Tibial artery (tissue), 4 donors: ENCODE measurements at places on chromosomes 7 and 10.

DNA sequence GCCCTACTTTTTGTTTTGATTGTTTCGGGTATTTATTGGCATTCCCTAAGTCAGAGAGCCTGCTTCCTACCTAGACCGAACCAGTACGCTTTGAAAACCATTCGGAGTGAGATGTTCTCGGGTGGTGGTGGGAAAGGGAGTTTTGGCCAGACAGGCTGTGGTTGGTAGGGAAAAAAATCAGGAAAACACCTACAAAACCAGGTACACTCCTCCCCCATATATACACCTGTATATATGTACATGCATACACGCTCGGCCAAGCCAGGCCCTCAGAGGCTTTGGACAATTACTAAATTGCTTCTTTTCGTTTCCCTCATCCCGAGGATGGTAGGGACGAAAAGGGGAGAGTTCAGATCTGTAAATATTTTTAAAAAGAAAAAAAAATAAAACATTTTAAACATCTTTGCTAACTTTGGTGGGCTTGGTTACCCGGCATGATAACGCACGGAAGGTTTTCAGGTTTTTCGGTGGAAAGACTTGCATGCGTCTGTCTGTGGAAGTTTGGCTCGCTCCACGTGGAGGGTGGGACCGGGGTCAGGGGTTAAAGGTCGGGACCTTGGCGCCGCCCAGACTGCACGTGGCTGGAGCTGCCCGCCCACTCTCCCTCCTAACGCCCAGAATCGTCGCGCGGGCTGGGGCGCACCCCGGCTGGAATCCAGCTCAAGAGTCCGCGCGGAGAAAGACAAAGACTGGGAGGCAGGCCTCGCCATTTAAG, 2.5 kb downstream of the HMX2 start:
- no peak for DNase-seq

GRCh38 chr7:28766359-28766758, 191.8 kb downstream of the TRIL start:
- DNase-seq, result no peak

DNA sequence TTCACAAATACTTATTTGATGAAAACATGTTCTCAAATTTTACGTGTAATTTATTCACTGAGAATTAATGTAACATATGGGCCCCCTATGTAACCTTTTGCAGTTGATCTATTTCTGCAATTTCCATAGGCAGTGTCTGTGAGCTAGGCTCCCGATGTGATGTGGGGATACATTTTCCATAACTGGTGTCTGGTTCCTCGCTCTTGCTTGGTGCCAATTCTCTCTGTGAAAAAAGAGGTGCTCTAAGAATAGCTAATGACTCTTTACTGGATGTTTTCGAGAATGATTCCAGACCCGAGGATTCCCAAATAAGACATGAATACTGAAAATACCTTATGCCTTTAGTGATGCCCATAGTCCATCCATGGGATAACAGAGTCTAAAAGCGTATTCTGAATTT, 286.7 kb upstream of the FZD8 start:
- DNase-seq, result no peak

- no peak for DNase-seq
Observed at GRCh38 chr10:118900617-118901016, 128.9 kb upstream of the NANOS1 start.

DNA sequence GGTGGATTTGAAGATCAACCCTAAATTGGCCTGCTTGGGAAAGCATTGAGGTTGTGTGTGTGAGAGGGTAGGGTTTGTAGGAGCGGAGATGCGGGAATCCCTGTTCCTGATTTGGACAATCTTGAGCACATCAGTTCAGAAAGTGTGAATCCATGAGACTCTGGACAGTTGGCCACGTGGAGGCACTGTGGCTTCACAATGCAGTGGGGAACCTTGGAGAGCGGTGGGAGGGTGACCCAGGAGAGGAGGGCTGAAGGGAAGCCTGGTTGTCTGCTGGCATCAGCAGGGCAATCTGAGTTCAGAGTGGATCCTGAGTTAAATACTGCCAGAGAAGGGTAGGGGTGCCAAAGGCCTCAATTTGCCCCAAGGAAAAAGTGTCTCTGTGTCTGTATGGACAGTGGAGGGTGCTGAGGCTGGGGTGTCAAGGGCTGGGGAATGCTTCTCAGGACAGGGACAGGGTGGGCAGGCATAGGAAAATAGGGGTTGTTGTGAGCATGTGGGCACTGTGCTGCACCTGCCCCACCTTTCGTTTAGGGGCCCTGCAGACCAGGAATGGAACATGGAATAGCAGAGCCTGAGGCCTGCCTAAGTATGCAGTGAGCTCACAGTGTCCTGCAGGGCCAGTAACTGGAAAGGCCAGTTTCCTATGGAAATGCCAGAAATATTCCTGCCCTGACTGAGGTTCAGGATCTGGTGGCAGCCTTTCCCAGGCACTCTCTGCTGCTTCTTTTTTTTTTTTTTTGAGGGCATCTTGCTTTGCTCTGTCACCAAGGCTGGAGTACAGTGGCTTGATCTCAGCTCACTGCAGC, 162.9 kb upstream of the PRSS58 start:
- DNase-seq, result no peak

- no peak for DNase-seq
Observed at GRCh38 chr7:128202287-128202957, 38.7 kb upstream of the LEP start.

DNA sequence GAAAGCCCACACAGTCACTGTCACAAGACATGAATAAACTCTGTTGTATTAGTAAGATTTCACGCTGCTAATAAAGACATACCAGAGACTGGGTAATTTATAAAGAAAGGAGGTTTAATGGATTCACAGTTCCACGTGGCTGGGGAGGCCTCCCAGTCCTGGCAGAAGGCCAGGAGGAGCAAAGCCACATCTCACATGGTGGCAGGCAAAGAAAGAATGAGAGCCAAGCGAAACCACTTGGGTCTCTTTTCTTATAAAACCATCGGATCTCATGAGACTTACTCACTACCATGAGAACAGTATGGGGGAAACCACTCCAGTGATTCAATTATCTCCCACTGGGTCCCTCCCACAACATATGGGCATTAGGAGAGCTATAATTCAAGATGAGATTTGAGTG, 110.2 kb downstream of the ST8SIA6 start:
- no peak for DNase-seq

DNA sequence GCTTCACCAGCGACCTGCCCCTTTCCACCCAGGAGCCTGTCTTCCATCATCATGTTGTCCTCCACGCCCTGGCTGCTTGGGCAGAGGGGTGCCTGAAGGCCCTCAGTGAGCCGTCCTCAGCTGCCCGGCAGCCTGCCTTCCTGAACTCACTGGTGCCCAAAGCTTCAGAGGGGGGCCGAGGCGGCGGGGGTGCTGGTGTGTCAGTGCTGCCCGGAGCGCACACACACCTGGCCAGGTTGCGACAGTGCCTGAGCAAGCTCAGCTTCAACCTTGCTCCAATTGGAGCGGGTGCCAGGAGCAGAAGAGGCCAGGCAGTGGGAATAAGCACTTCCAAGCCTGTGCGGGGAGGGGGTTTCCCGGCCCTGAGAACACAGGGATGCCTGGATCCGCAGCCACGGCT, 566.3 kb downstream of the INHBA start:
- no peak for DNase-seq

DNA sequence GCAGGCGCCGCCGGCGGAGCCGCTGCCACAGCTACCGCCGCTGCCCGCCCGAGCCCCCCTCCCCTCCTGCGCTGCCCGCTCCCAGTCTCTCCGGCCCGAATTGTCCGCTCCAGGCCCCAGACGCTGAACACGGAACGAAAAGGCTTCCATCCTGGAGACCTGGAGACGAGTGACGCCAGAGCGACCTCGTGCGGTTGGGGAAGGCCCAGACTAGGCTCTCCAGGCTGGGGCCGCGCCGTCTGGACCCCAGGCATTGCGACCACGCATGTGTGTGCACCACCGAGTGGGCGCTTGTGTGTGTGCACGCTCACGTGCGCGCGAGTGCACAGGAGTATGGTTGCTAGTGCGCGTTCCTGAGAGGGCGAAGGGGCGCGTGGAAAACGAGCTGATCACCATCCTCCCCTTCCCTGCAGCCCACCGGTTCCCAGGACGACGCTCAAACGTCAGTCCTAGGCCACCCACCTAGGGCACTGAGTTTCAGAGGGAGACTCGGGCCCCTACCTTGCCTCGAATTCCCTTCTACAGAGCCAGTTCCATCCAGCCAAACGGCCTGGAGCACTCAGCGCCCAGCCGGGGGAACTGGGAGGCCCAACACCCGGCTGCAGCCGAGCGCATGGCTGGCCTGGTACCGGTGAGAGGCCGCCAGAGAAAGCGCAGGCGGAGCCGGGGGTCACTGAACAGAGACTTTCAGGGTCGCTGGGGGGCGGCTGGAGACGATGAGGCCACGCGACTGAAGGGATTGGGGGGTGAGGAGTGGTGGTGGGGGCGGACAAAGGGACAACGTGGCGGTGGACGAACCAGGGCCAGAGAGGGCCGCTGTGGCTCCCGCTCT, 11.6 kb downstream of the LBX1 start:
- no peak for DNase-seq

GRCh38 chr7:128247108-128247507, 6.0 kb downstream of the LEP start:
- DNase-seq, result no peak

DNA sequence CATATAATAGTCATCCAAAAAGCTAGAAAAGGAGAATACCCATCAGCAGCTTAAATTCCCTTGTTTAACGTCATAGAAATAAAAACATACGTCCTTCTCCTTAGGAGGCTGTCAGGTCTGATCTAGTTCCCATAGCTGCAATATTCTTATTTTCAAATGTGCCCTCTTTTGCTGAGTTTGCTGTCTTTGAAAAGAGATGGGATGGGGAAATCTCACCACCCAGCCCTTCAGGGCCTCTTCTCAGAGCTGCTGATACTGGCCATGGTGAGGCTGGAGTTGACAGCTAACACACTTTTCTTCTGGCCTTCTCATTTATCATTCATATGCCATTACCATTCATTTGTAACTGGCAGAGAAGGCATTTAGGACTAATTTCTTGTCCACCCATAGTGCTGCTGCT, 5.1 kb upstream of the PCGF5 start:
- no peak for DNase-seq

DNA sequence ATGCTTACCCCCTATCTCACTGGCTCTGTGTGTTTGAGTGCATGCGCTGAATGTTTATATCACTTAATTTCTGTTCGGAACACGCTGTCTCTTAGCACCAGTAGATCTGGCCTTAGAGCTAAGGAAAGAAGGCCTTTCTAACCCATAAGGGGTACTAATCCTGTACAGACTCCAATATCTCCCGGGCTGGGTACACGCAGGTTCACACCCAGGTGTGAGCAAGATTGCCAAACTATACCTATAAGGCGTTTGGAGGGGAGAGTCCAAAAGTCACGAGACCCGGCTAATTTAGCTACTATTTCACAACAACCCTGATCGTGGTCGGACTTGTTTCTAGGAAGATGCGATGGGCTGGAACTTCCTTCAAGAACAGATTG, 727 bp upstream of the PDSS1 start:
- DNase-seq, result no peak

GRCh38 chr7:81990395-81990794, 220.5 kb upstream of the HGF start:
- no peak for DNase-seq

GRCh38 chr7:31518766-31519165, 4.9 kb downstream of the ITPRID1 start:
- DNase-seq, result no peak

DNA sequence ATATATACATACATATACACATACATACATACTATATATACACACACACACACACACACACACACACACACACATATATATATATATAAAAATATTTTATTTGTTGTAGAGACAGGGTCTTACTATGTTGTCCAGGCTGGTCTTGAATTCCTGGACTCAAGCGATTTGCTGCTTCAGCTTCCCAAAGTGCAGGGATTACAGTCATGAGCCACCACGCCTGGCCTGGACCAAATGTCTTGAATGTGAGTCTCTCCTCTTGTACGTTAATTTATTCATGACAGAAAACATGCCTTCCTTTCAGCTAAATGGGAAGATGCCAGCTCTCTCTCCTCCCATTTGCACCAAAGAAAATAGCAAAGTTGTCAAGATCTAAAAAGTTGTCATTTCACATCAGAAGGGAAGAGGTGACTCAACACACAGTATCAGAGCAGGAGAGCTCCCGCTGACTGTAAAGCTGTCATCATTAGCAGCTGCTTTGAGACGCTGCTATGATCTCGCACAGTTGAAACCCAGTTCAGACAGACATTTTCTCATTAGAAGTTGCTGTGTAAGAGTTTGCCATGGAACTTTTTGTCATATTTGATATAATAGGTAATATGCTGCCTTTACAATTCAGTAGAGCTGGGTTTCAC, 224.3 kb downstream of the SFMBT2 start:
- DNase-seq, result no peak

DNA sequence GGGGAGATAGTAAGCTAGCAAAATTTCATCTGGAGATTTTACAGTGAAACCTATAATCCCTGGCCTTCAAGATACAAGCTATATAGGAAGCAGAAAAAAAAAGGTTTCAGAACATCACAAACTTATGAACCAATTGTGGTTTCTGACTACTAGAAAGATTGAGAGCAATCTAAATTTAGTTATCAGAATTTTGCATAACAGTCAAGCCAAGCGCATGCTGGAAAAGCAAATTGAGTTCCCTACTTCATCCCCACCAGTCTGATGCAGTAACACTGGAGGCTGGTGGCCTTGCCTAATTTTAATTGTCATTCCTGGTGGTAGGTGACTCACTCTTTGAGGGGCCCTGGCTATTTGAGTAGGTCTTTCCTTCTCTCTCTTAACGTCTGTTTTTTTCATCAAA, 46.3 kb upstream of the ELMO1 start:
- no peak for DNase-seq

GRCh38 chr7:22726345-22726906, 574 bp upstream of the IL6 start:
- DNase-seq, result peak; percentile 32

GRCh38 chr10:18532881-18533535, 118.4 kb downstream of the NSUN6 start:
- DNase-seq, result no peak

DNA sequence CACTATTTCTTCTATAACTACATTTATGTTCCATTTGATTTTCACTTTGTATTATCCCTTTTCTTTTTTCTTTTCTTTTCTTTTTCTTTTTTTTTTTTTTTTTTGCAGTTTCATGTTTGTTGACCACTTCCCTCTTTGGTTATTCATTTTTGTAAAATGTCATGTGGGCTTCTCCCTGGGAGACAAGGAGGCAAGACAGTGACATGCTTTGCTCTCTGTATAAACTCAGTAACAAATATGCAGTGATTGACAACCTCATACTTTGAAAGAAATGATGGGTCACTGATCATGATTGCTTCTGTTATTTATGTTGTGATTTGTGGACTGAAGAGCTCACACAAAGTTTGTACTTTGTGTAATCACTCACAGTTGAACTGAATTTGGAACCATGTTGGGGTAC, 90.2 kb upstream of the ABI1 start:
- no peak for DNase-seq

DNA sequence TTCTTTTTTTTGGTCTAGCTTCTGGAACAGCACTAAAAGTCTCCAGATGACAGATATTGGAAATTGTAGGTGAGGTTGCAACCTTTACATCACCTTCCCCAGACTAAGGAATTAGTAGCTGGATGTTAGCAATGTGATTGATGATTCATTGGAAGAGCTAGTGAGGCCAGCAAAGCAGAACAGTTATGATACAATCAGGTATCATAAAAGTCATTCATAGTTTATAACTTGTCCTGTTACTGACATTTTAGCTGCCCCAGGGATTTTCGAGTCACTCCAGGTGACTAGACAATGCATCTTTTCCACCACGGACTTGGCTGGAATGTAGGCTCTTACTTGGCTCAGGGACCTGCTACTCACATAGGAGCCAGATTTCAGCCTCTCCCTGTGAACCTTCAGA, 15.9 kb upstream of the TCF7L2 start:
- DNase-seq, result no peak
